ENCODE measurements at places on chromosomes 5 and 9. TPM values are rescaled to one million over a fixed set of nuclear protein-coding genes. Genes with fewer than 3 reads are reported as not detected.

CCDC187 gene
- polyA plus RNA-seq: 4.6 TPM

GRCh38 chr5:162068412-162068811, 839 bp downstream of the GABRG2 start:
- peak; percentile 83 for DNase-seq

DNA sequence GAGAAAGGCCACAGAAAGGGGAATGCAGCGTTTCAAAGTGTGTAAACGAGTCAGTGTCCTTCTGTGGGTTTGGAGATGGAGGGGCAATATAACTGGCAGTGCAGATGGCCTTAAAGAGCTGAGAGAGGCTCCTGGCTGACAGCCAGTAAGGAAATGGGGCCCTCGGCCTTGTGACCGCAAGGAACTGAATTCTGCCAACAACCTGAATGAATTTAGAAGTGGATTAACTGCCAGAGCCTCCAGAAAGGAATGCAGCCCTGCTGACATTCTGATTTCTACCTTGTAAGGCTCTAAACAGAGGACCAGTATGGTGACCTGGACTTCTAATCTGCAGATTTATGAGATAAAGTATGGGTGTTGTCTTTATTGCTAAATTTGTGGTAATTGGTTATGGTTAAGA, 17.5 kb upstream of the NREP start:
- DNase-seq: no peak

GBGT1 gene
- 1.9 TPM for polyA plus RNA-seq

GRCh38 chr9:136018257-136019031, 57.3 kb upstream of the UBAC1 start:
- DNase-seq: no peak

DNA sequence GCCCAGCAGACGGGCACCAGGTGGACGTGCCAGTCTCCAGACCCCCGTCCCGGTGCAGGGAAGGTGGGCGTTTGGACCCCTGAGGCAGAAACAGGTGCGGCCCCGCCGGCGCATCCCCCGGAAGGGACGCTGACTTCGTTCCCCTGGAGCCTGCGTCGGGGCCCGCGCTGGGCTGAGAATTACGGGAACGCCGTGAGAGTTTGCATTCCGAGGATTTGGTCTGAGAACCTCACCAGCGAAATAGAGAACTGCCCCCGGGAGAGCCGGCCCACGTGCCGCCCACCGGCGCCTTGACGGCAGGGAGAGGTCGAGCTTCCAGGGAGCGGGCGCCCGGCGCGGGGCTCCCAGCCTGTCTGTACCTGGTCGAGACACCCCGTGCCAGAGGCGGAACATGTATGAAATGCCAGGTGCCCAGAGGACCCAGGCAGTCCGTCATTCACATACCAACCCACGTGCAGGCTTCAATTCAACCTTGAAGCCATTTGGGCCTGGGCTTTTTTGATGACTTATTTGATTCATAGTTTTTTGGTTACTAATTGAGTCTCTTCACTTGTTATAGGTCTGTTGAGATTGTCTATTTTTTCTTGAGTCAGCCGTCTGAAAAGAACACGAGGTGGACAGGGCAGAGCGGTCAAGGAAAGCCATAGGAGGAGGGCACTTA, 877 bp upstream of the CAMSAP1 start:
- no peak for DNase-seq

AGXT2 gene
- 55.8 TPM for polyA plus RNA-seq

- DNase-seq: no peak
Measured at GRCh38 chr5:119740225-119740624, 110.9 kb downstream of the FAM170A start.

LEAP2 gene
- 8.0 TPM for polyA plus RNA-seq

- no peak for DNase-seq
Measured at GRCh38 chr5:88364991-88365390, 96.3 kb upstream of the TMEM161B start.

GABRA6 gene
- polyA plus RNA-seq: 0.10 TPM

- DNase-seq: peak; percentile 23
Measured at GRCh38 chr5:18397371-18397770, 763.1 kb downstream of the TAF11L14 start.

DNA sequence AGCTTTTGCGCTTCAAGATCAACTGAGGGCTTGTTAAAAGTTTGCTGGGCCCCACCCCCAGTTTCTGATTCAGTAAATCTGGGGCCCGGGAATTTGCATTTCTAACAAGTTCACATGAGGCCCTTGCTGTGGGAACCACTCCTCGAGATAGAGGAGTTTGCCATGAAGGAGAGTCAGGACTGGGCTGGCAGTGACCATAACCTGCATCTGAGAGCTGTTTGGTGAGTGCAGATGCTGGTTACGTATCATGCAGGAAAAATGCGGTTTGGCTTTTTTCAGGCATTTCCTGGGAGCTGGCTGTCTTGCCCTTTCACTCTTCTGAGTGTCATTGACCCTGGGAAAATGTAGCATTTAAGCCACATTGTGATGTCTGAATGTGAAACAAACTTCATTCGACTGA, 9.4 kb upstream of the ANGPTL2 start:
- no peak for DNase-seq

DNA sequence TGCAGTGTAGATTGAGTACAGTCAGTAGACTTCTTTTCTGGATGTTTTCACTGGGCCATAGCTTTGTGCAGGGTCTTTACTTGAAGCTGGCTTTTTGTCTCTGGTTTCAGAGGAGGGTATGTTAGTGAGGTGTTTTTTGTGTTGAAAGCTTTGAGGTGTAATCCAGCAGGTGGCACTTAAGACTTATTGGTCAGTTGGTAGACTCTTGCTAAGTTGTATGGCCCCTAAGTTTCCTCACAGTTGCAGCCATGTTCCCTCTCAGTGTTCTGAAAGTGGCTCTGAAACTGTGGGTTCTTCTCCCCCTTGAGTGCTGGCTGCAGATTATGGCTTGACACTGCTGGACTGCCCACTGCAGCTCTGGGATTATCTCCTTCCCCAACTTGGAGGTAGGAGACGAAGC, 55.7 kb upstream of the SLC44A1 start:
- no peak for DNase-seq

DNA sequence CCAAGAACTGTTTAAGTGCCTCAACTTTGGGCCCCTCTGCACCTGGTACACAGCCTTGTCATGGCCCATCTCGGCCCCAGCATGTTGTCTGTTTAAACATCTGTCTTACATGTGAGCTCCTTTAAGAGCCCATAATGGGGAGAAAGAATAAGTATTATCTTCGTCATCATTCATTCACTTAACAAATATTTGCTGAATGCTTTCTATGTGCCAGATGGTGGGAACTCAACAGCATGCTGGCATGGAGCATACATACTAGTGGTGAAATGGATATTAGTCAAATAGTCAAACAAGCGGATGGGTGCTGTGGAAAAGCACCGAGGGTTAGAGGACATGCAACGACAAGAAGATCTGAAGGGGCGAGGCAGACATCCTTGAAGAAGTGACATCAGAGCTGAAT, 54.5 kb downstream of the GABBR2 start:
- DNase-seq: no peak

DNA sequence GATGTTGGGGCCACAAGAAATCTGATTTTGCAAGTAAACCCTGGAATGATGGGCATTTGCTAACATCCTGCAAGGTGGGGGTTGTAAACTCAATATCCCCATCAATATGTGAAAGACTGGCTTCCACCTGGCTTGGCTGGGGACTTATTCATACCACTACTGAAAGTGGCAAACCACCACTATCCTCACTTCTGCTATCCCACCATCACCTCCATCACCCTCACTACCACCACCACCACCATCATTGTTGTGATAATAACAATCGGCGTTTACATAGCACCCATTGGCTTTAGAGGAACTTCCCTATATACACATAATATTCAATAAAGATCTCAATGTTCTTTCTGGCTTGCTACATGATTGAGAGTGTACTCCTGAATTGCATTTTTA, 224.7 kb upstream of the DAP start:
- DNase-seq: no peak

DNA sequence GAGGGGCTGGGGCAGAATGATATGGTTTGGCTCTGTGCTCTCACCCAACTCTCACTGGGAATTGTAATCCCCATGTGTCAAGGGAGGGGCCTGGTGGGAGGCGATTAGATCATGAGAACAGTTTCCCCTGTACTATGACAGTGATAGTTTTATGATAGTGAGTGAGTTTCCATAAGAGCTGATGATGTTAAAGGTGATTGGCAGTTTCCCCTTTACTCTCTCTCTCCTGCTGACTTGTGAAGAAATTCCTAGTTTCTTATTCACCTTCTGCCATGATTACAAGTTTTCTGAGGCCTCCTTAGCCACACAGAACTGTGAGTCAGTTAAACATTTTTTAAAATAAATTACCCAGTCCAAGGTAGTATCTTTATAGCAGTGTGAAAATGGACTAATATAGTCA, 120.4 kb upstream of the CDH9 start:
- no peak for DNase-seq

HSPB3 gene
- polyA plus RNA-seq: not detected

FOXD4L6 gene
- not detected for polyA plus RNA-seq

DNA sequence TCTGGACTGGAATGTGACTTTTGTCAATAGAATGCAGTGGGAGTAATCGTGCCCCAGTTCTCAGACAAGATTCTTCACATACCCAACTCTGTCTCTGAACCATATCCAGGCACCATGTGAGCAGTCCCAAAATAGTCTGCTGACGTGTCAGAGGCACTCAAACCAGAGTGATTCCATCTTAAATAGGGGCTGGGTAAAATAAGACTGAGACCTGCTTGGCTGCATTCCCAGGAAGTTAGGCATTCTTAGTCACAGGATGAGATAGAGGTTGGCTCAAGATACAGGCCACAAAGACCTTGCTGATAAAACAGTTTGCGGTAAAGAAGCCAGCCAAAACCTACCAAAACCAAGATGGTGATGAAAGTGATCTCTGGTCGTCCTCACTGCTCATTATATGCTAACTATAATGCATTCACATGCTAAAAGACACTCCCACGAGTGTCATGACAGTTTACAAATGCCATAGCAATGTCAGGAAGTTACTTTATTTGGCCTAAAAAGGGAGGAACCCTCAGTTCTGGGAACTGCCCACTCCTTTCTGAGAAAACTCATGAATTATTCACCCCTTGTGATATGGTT, 16.9 kb upstream of the PLCXD3 start:
- no peak for DNase-seq

RNF183 gene
- 8.7 TPM for polyA plus RNA-seq

DNA sequence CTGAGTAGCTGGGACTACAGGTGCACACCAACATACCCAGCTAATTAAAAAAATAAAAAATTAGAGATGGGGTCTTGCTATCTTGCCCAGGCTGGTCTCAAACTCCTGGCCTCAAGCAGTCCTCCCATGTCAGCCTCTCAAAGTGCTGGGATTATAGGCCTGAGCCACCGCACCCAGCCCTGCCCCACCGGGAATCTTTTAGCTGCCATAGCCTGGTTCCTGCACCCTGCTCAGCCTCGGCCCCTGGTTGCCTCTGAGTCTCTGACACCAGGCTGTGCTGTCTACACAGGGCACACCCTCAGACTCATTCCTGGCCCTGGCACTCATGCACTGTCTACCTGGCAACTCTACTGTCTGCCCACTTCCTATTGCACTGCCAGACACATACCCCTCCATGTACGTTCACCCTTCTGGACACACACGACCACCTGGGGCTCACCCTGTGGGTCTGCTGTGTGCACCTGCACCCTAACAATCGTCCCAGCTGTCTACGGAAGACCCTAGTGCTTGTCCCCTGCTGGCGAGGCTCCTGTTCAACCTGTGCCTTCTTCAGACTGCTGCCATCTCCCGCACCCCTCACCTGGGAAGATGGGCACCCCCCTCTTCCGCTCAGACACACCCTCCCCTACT, 1.4 kb downstream of the PROP1 start:
- DNase-seq: no peak

PDE4D gene
- polyA plus RNA-seq: 19.7 TPM

ANXA6 gene
- 140 TPM for polyA plus RNA-seq

DNA sequence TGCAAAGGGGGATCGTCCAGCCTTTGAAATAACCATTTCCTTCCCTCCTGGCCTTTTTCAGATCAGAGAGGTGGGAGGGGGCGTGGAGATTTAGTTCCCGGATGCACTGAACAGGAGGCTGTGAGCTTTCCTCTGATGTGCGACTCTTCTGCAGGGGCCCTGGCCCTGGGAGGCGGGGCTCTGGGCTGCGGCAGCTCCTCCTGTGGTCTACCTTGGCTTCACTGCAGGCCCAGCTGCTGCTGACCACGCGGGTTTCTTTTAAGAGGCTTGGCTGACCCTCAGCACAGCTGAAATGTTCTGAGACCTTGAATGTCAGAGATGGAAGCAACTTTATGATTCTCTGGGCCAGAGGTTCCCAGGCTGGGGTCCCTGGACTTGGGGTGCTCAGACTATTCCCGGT, 27.0 kb upstream of the COL15A1 start:
- DNase-seq: peak; percentile 54

Data from renal pelvis (tissue), 12 donors.